ENCODE measurements at places on chromosomes 1 and 21. TPM values are rescaled to one million over a fixed set of nuclear protein-coding genes. Genes with fewer than 3 reads are reported as not detected.

ZNF691 gene
- total RNA-seq = 9.0 TPM

PTGS2 gene
- total RNA-seq = 3.4 TPM

GRCh38 chr21:45246386-45247320 is 41.0 kb downstream of the POFUT2 start:
- DNase-seq = peak; percentile 63

ADORA1 gene
- 3.1 TPM for total RNA-seq

DNA sequence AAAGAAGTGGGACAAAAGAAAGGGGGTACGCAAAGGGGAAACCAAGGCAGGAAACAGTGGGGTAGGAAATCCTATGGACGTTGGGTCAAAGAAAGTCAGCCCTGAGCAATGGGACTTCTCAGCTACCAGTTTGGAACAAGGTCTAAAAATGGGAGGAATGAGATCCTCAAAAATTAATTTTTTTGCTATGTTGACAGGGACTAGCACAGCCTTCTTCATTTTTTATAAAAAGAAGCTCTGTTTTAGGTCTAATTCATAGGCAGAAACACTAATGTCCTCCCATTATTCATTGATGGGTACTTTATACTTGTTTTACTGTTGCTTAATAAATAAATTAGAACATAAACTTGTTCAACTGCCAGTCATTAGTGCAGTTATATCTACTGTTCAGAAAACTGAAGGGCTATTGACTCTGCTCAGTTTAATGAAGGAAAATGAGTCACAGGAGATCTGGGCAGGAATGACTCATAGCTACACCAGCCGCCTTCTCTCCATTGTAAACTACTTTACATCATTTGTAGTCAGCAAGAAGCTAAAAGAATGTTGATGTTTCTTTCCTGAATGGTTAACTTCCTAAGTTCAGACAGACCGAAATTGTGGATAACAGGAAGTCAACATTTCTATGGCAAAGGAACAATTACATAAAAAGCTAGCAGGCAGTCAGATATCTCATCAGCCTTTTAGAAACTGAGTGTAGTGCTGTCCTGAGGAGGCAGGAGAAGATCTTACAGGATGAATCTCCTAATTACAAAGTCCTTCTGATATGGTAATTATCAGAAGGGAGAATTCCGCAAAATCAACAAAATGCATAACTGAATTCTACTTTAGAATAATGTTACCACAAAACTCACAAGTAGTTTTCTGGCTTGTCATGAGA is 356.4 kb upstream of the PKN2 start:
- no peak for DNase-seq

DNA sequence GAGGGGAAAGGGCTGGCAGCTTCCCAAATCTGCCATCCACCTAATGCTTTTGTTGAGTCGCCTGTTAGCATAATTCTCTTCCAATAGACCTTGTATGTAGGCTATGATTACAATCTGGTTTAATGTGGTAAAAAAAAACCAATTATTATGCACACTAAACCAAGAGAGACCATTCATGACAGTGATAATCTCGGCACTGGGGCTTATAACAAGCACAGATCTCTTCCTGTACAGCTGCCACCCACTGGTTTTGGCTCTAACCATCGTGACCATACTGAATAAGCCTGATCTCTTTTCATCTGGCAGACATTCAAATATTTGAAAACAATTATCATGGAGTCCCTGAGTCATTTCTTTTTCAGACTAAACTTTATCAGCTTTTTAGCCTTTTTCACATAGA is 12.0 kb upstream of the SYT14 start:
- DNase-seq = peak; percentile 48

- no peak for DNase-seq
These were observed 29.9 kb upstream of the LRRC3 start for GRCh38 chr21:44425307-44425894.

KHDC4 gene
- total RNA-seq = 31.5 TPM

DNA sequence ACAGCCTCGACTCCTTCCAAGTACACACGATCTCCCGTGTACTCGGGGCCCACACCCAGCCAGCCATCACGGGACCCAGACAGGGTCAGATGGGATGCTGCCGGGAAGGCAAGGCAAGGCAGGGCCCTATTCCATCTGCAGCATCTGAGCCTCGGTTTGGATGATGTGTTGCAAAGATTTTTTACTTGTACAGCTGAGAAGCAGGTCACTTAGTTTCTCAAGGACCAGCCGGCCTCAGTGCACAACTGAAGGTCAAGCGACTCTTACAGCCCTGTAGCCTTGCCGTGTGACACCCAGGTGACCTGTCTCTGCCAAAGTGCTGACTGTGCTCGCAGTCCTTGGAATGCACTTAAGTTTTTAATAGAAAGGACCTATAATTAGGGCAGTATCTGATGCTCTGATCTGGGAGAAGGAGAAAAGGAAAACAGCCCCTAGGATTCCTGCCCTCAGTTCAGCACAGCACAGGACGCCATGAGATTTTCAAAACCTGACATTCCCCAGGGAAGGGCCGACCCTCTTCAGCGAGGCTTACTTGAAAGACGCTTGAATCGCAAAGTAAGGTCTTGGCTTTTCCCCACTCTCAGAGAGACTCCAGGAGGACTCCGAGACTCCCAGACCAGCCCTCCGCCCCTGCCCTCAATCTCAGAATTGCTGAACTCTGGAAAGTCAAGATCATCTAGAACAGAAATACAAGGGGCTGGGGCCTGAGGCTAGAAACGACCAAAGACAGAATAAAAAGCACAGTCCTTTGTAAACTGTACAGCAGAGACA is 1.3 kb downstream of the GPR157 start:
- no peak for DNase-seq

ATP1A2 gene
- total RNA-seq = 281 TPM

- DNase-seq = no peak
These were observed 1793.2 kb downstream of the NCAM2 start for GRCh38 chr21:22791376-22791775.

GRCh38 chr1:14233510-14233909 is 365.0 kb upstream of the KAZN start:
- no peak for DNase-seq

TLCD4 gene
- total RNA-seq = 29.8 TPM

CNR2 gene
- total RNA-seq = 0.06 TPM

DNA sequence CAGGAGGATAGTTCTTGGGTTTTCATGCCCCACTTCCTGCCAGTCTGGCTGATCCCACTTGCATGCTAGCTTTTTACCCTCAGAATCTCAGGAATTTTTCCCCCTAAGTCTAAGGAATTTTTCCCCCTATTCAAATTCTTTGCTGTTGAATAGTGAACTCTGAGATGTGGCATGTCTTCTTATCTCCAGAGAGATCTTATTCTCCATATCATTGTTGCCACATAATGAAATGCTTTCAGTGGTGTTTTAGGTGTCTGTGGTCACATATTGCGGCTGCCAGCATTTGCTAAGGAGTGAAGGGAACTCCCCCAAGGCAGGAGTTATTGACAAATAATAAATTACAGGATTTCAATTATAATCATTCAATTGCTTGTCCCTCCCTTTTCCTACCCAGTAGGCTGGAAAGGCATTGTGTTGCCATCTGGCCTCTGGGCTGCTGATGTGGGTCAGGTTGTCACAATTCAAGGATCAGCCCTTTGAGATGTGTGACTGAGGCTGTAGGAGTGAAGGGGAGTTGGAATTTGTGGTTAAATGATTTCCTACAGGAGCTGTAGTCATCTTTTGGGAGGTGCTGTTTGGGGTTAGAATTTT is 3.9 kb upstream of the FLG start:
- DNase-seq = no peak

- DNase-seq = no peak
These were observed 262.1 kb downstream of the AKT3 start for GRCh38 chr1:243587823-243588560.

- no peak for DNase-seq
These were observed 53.1 kb upstream of the PPP2R5A start for GRCh38 chr1:212232090-212232489.

DNA sequence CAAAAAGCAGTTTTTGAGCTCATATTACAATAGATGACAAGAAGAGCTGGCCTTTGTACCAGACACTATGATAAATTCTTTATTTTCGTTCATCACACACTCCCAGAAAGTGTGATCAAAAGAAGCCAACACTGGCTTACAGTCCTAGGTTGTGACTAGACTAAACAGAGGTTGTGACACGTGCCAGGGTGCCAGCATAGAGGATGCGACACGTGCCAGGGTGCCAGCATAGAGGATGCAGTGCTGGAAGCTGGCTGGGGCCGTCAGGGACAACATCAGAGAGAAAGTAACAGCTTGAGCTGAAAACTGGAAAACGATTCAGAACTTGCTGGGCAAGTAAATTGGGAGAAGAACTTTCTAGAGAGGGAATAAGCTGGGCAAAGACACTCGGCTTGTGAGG is 2.2 kb downstream of the MTARC1 start:
- no peak for DNase-seq

OR2T35 gene
- total RNA-seq = not detected

- DNase-seq = no peak
These were observed 41.5 kb downstream of the KRTAP10-1 start for GRCh38 chr21:44498280-44499210.

- no peak for DNase-seq
These were observed 86.0 kb downstream of the EPHB2 start for GRCh38 chr1:22796642-22797041.

GRCh38 chr1:58442114-58442513 is 104.4 kb downstream of the OMA1 start:
- DNase-seq = no peak

DNA sequence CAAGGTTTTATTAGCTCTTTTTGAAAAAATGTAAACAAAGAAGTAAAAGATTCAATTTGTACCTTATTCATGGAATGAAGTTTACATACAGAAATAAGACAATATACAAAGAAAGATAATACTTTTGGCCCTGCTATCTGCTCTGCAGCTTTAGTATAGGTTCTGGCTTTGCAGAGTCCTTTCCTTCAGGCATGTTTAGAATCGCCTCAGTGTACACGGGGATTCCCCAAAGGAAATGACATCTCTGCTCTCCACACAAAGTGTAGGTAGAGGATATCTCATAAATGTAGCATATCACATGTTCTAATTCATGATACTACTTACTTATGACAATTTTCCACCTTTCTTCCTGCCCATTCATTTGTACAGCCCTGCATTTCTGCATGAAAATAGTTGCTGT is 222.6 kb upstream of the DPYD start:
- DNase-seq = no peak

DNA sequence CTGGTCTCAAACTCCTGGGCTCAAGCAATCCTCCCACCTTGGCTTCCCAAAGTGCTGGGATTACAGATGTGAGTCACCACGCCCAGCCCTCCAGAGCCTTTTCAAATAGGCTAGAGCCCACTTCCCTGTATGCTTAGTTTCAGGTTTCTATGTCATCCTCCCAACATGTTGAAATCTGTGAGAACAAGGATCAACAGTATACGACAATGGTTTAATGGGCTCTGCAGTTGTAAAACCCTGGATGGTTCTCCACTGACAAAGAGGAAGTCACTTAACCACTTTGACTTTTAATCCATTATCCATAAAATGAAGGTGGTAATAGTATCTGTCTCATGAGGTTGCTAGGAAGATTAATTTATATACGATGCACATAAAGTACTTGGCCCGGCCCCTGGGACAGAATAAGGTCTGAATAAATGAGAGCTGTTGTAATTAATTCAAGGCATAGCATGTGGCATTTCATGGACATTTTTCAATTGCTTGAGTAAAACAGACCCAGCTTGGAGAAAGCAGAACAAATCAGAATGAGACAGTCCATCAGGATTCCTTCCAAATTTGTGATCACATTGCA is 113.9 kb upstream of the ZNF648 start:
- no peak for DNase-seq

- DNase-seq = no peak
These were observed 5.7 kb upstream of the FASLG start for GRCh38 chr1:172653015-172653709.

- DNase-seq = no peak
These were observed 22.8 kb downstream of the C2CD2 start for GRCh38 chr21:41931041-41931451.

- no peak for DNase-seq
These were observed 28.1 kb downstream of the KCNA10 start for GRCh38 chr1:110490791-110491451.

GRCh38 chr1:116988248-116988647 is 13.3 kb upstream of the CD101 start:
- DNase-seq = no peak

- no peak for DNase-seq
These were observed 12.2 kb downstream of the MSTO1 start for GRCh38 chr1:155622191-155622590.

- DNase-seq = no peak
These were observed 5.6 kb downstream of the CFAP57 start for GRCh38 chr1:43177691-43178090.

OR6P1 gene
- not detected for total RNA-seq

- DNase-seq = no peak
These were observed 505 bp upstream of the GNPAT start for GRCh38 chr1:231240531-231240882.

DNA sequence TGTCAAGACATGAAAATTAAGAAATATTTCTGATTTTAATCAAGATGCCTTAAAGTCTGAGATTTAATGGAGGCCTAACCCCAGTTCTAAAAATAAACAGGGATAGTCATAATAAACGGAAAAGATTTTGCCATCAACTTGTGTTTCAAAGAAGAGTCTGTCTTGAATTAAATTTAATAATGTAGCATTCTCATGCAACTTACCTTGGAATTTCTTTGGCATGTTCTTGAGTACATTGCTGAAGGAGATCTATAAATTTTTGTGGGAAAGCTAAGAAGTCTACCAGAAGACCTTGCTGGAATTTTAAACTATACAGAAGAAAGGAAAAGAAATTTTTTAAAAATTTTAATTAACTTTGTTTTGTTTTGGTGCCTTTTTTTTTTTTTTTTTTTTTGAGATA is 10.6 kb downstream of the SASS6 start:
- DNase-seq = no peak

VHLL gene
- total RNA-seq = not detected

PDZK1IP1 gene
- not detected for total RNA-seq

TFF2 gene
- total RNA-seq = not detected

Measured in spinal cord (tissue), 10 donors.